ENCODE measurements at places on chromosomes 16 and 17. TPM values are rescaled to one million over a fixed set of nuclear protein-coding genes. Genes with fewer than 3 reads are reported as not detected.

Gene HSD3B7
- total RNA-seq = 13.3 TPM

Gene KRTAP4-1
- 0.24 TPM for total RNA-seq

Gene KRT12
- not detected for total RNA-seq

Gene KRT24
- total RNA-seq = not detected

Gene KIF18B
- 23.4 TPM for total RNA-seq

Gene NHLRC4
- 0.21 TPM for total RNA-seq

Gene TEX19
- 0.41 TPM for total RNA-seq

Gene C16orf92
- not detected for total RNA-seq

Gene HIC1
- total RNA-seq = 1.5 TPM

Gene DLG4
- total RNA-seq = 4.5 TPM

Gene PRDM7
- not detected for total RNA-seq

Gene CDK5R1
- total RNA-seq = 7.7 TPM

Gene TBX6
- 0.29 TPM for total RNA-seq

Gene USP36
- total RNA-seq = 56.6 TPM

Gene NAGS
- total RNA-seq = 1.3 TPM

Gene PIRT
- not detected for total RNA-seq

Gene FOXJ1
- total RNA-seq = 1.1 TPM

Gene CISD3
- total RNA-seq = 90.7 TPM

Gene CCL2
- total RNA-seq = 10.8 TPM

Gene RTN4RL1
- 25.4 TPM for total RNA-seq

Gene GCSH
- 55.9 TPM for total RNA-seq

Gene APOBR
- total RNA-seq = 0.08 TPM

Gene MT1A
- 30.3 TPM for total RNA-seq

Gene GALR2
- total RNA-seq = 1.7 TPM

Gene OTOA
- 0.09 TPM for total RNA-seq

Gene LGALS9B
- not detected for total RNA-seq

Gene TSPOAP1
- not detected for total RNA-seq

Gene HBA1
- 1.5 TPM for total RNA-seq

Gene SLC52A1
- total RNA-seq = 0.62 TPM

Gene TMEM220
- total RNA-seq = 3.4 TPM

Gene OR1A1
- not detected for total RNA-seq

Gene RSL1D1
- total RNA-seq = 210 TPM

Gene NDE1
- 34.5 TPM for total RNA-seq

Gene HS3ST6
- 1.3 TPM for total RNA-seq

Gene SOCS1
- 6.6 TPM for total RNA-seq

Gene ALOX12
- not detected for total RNA-seq

Gene RETREG3
- 27.5 TPM for total RNA-seq
